GM06990 (cell line): ENCODE measurements at places on chromosomes 11 and 22.

DNA sequence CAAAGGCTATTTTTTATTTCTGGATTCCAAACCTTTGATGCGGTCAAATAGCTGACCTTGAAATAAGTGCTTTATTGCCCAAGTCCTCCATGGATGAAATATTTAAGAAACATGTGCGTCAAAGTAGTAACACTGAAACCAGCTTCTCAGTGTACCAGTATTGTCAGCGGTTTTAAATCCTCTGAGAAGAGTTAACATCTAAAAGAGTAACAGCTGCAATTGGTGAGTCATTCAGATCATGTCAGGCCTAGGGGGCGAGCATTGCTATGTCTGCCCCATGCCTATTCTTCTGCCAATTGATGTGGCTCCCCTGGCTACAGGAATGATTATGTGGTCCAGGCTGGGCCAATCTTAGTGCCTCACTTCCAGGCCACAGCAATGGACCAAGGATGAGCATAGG is 263.3 kb upstream of the SORL1-AS1 start:
- DNase-seq = no peak

DNA sequence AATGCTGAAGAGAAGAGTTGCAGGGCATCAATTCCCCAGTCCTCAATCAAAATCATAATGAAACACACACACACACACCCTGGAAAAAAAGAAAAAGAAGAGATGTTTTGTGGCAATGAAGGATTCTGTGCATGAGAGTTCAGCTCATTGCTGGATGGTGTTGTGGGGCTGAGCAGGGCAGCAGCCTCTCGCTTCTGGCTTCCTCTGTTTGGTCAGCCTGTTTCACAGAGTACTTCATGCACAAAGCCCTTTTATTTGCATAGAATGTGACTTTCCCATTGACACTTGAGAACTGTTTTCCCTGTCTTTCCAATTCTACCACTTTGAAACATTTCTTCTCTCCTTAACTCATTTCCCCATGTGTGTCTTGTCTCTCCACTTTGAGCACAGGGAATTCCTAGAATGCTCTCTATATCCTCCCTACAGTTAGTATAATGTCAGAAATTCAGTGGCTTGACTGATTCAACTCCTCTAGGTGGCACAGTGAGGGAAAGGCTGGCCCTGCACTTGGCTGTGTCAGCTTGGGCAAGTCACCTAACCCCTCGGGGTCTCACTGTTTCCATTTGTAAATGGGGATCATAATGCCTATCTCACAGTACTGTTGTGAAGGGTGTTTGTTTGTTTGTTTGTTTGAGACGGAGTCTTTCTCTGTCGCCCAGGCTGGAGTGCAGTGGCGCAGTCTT is 25.4 kb upstream of the BSX start:
- DNase-seq = no peak

GRCh38 chr22:24695561-24696511 is 78.7 kb downstream of the PIWIL3 start:
- DNase-seq = no peak

DNA sequence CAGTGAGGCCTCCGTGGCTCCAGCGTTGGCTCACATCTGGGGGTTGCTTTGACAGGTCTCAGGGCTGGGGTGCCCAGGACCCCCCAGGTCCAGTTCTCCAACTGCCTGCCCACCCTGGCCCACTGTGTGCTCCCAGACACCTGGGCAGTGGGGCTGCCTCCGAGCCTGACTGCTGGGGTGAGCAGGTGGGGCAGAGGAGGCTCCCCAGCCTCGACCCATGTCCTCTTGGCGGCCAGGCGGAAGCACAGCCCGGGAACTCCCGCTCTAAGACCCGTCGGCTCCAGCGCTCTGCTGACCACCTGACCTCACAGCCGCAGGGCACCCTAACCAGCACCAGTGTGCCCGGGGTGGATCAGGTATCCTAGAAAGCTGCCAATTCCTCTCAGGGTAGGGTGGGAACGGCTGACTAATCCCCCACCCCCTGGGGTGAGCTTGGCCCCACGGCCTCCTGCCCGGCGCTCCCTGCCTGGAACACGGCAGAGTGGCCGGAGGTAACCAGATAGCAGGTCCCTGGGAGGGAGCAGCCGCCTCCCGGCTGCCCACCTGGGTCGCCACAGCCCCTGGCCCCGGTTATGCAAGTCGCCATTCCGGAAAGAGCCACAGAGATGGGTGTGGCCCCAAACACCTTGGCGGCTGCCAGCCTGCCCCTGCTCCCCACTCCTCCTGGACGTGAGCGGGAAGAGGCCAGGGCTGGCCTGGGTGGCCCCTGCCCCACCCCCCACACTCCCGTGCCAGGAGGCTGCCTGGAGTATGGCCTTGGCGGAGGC is 19.2 kb upstream of the MUC5B start:
- peak; percentile 0 for DNase-seq

GRCh38 chr11:22558664-22559063 is 67.0 kb downstream of the FANCF start:
- DNase-seq = no peak

- no peak for DNase-seq
These were observed 66.0 kb downstream of the SLC25A17 start for GRCh38 chr22:40753114-40753513.

- no peak for DNase-seq
These were observed 19.7 kb downstream of the CTR9 start for GRCh38 chr11:10770626-10771254.
